PC-9 (cell line): ENCODE measurements at places on chromosomes 5 and 9.

- DNase-seq: no peak
- peaks cover 23% of the 10 kb centered on the region for H3K4me1 ChIP-seq
- H3K27me3 ChIP-seq: no peaks in the 10 kb centered on the region
- H3K27ac ChIP-seq: no peak overlapping the region
- no peaks in the 10 kb centered on the region for H3K36me3 ChIP-seq
Measured at GRCh38 chr5:110956280-110956912, 115.1 kb upstream of the TSLP start.

DNA sequence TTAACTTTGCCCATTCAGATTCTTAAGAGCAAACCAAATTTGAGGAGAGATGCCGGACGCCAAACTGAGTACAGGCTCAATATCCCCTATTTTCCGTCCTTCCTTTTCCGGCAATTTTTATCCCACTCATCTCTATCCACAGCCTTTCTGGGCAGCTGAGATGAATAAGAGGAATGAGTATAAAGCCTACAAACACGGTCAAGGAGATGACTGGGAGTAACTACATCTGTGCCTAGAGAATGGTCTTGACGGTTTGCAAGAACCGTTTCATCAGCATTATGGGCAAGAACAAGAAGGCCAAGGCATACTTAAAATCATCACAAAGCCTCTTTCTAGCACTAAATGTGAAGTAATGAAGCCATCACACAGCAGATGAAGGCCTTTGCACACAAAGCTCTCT is 227.3 kb downstream of the DCP2 start:
- H3K27me3 ChIP-seq: no peaks in the 10 kb centered on the region
- no peak for DNase-seq

GRCh38 chr5:73393611-73394489 is 54.7 kb downstream of the FOXD1 start:
- H3K36me3 ChIP-seq: no peaks in the 10 kb centered on the region
- H3K4me3 ChIP-seq: no peak overlapping the region
- H3K27me3 ChIP-seq: no peaks in the 10 kb centered on the region
- H3K4me1 ChIP-seq: 0 out of 2 replicates have a peak, but pooled peaks cover 5% of the 10 kb centered on the region

DNA sequence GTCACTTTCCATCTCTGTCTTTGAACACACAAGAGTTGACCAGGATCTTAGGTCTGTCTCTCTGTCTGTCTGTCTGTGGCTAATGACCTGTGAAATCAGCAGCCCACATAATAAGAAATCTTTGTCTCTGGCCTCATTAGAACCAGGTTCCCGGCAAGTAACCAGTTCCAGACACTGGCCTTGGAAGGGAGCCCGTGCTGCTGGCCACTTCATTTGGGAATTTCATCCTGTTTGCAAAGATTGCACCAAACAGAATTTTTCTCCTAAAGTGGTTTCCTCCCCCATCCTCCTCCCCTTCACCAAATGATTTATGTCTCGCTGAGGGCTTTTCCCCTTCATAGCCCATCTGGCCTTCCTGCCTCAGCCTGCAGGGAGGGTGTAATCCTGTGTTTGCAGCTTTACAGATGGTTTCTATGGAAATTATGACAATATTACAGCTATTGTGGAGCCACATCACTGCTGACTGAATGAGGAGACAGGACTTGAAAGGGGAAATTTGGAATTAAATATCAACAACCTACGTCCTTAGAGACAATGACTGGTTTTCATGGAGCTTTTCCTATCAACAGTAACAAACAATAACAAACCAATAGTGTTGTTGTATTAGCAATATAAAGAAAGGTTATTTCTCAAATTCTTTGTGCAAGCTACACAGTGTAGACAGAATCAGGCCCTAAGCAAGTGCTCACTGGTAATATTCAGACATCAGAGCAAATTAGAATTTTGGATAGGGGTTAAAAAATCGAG is 25.7 kb downstream of the DPYSL3 start:
- H3K4me3 ChIP-seq: no peak overlapping the region
- no peaks in the 10 kb centered on the region for H3K36me3 ChIP-seq
- no peaks in the 10 kb centered on the region for H3K4me1 ChIP-seq
- H3K27ac ChIP-seq: no peak overlapping the region

- no peaks in the 10 kb centered on the region for H3K36me3 ChIP-seq
- no peak overlapping the region for H3K4me3 ChIP-seq
- H3K27ac ChIP-seq: no peak overlapping the region
- DNase-seq: no peak
Measured at GRCh38 chr9:134630861-134631260, 10.7 kb upstream of the COL5A1 start.

- no peak overlapping the region for H3K27ac ChIP-seq
- peak overlapping the region; percentile 92 for H3K4me3 ChIP-seq
- H3K36me3 ChIP-seq: no peaks in the 10 kb centered on the region
- H3K4me1 ChIP-seq: peaks cover 12% of the 10 kb centered on the region; the same call in 1 of the 2 replicates
- DNase-seq: no peak
- H3K27me3 ChIP-seq: no peaks in the 10 kb centered on the region
Measured at GRCh38 chr5:113293975-113294310, 140.8 kb downstream of the TSSK1B start.

GRCh38 chr5:113034182-113034773 is 57.7 kb downstream of the DCP2 start:
- no peak overlapping the region for H3K27ac ChIP-seq
- DNase-seq: no peak
- H3K4me1 ChIP-seq: no peaks in the 10 kb centered on the region
- H3K27me3 ChIP-seq: no peaks in the 10 kb centered on the region

DNA sequence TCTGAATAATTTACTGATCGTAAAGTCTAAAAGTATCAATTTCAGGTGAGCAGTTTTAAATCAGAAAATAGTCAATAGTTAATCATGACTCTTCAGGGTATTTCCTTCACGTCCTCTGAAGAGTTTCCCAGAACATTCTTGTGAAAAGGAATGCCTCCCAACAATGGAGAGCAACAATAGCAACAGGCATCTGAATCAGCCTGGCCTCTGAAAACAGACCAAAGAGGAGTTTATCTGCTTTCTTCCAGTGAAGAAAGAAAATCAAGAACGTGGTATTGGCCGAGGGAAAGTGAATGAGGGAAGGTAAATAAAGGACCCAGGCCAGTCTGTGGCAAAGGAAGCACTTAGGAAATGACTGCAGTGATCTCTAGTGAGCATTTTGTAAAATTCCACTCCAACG is 26.1 kb upstream of the RASGEF1C start:
- H3K27ac ChIP-seq: no peak overlapping the region
- no peak overlapping the region for H3K4me3 ChIP-seq
- no peak for DNase-seq

- no peak overlapping the region for H3K27ac ChIP-seq
- no peaks in the 10 kb centered on the region for H3K4me1 ChIP-seq
- no peak for DNase-seq
- H3K36me3 ChIP-seq: no peaks in the 10 kb centered on the region
- no peak overlapping the region for H3K4me3 ChIP-seq
Measured at GRCh38 chr5:60639544-60639943, 60.4 kb downstream of the DEPDC1B start.

DNA sequence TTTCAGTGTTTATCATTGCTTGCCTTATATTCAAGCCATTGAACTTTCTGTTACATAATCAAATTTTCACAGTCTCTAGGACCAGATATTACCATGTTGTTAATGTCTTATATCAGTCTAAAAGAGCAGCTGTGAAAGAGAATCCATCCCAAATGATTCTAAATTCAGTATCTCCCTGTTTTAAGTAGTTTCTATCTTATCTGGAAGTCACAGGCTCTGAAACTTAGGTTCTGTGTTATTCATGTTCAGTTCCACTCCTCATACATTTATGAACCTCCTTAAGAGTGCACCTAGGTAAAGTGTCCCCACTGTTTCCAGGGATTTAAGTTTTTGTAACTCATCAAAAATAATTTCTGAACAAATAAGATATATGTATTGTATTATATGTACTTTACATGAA is 9.7 kb downstream of the LYRM7 start:
- no peaks in the 10 kb centered on the region for H3K4me1 ChIP-seq
- H3K36me3 ChIP-seq: no peaks in the 10 kb centered on the region
- H3K27ac ChIP-seq: no peak overlapping the region
- DNase-seq: no peak
- H3K4me3 ChIP-seq: no peak overlapping the region

DNA sequence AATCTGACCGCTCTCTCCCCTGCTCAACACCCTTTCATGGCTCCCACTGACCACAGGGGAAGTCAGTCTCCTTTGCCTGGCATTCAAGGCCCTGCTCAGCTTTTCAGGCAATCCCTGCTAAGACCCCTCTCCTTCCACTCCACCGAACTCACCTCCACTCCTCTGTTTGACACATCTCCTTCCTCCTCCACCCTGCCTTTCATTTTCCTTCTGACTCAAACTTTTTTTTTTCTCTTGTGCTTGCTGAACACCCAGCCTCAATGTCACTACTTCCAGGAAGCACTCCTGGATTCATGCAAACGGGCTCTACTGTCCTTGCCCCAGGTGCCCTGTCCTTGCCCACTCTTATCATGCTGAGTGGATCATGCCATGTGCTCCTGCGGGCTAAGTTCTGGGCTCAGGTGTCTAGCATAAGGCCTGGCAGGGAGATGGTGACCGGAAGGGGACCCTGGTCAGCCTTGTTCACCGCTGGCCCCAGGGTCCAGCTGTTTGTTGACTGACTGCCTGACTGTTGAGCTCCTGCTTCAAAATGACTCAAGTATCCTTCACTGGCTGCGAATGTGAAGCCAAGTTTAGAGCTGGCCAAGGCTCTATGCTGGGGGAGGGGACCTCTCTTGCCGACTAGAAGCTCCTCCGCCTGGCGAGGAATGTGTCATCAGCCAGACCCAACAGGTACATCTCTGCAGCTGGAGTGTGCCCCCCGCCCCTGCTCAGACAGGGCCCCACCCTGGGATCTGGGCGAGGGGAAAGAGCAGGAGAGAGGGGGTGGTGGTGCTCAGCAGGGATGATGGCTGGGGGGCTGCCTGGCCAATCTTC is 6.2 kb downstream of the NR5A1 start:
- peaks cover 30% of the 10 kb centered on the region for H3K27me3 ChIP-seq
- no peak overlapping the region for H3K4me3 ChIP-seq
- no peak for DNase-seq
- H3K36me3 ChIP-seq: no peaks in the 10 kb centered on the region

DNA sequence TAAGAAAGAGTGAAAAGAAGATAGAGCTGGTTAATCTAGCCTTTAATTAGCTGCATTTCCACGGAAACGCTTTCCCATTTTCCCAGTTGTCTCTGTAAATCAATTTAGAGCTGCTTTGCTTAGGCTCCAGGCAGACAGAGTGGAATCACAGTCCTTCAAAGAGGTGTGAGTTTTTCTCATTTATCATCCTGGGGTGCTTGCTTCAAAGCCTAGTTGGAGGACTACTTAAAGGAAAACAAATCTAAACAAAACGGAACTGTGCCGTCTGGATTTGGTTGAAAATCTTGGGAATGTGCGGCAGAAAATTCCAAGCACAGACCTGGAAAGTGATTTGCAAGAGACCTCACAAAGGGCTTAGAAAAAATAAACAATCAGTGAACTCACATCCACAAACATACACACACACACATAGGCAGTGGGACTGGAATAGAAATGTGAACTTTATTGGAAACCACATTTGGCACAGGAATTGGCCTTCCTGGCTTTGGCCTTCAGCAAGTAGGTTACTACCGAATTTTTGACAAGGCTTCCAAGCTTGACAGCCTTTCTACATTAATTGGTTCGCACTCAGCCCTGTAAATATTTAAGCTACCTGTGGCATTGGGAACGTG is 235.2 kb upstream of the SLC24A2 start:
- no peak for DNase-seq
- H3K36me3 ChIP-seq: no peaks in the 10 kb centered on the region
- H3K27ac ChIP-seq: no peak overlapping the region
- H3K4me3 ChIP-seq: no peak overlapping the region

- no peak for DNase-seq
- no peaks in the 10 kb centered on the region for H3K27me3 ChIP-seq
- no peak overlapping the region for H3K4me3 ChIP-seq
- peaks cover 7% of the 10 kb centered on the region; the same call in 1 of the 2 replicates for H3K4me1 ChIP-seq
Measured at GRCh38 chr9:3760031-3760430, 234.2 kb upstream of the RFX3 start.

GRCh38 chr5:174101195-174101730 is 55.8 kb downstream of the NSG2 start:
- no peaks in the 10 kb centered on the region for H3K4me1 ChIP-seq
- no peak overlapping the region for H3K27ac ChIP-seq
- peaks cover 92% of the 10 kb centered on the region for H3K27me3 ChIP-seq
- no peaks in the 10 kb centered on the region for H3K36me3 ChIP-seq

- no peak for DNase-seq
- no peaks in the 10 kb centered on the region for H3K36me3 ChIP-seq
- no peak overlapping the region for H3K4me3 ChIP-seq
- H3K27ac ChIP-seq: no peak overlapping the region
Measured at GRCh38 chr5:96896806-96897205, 20.5 kb downstream of the ERAP2 start.

GRCh38 chr9:108565651-108566378 is 290.0 kb downstream of the ACTL7B start:
- no peaks in the 10 kb centered on the region for H3K4me1 ChIP-seq
- no peak overlapping the region for H3K4me3 ChIP-seq
- no peak overlapping the region for H3K27ac ChIP-seq
- H3K36me3 ChIP-seq: no peaks in the 10 kb centered on the region

DNA sequence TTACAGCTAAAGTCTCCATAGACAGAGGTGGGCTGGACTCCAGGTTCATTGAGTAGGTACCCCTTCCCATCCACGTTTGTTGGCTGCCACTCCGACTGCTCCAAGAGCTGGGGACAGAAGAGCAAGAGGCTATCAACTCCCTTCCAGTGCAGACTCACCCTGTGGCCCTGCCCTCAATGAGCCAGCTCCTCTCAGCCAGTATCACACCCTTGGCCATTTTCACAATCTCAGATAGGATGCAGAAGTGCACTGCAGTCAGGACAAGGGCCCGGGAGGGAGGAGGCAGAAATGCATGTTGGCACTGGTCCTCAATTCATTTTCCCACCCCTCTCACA is 6.2 kb downstream of the IRF1 start:
- H3K36me3 ChIP-seq: no peaks in the 10 kb centered on the region; the same call in 1 of the 2 replicates
- peaks cover 9% of the 10 kb centered on the region for H3K4me1 ChIP-seq
- H3K27ac ChIP-seq: no peak overlapping the region
- DNase-seq: no peak
- H3K27me3 ChIP-seq: no peaks in the 10 kb centered on the region

- H3K36me3 ChIP-seq: no peaks in the 10 kb centered on the region
- no peak for DNase-seq
- no peak overlapping the region for H3K4me3 ChIP-seq
- H3K27ac ChIP-seq: no peak overlapping the region
- no peaks in the 10 kb centered on the region for H3K4me1 ChIP-seq
Measured at GRCh38 chr5:128252196-128252595, 168.6 kb downstream of the SLC12A2 start.

- H3K36me3 ChIP-seq: no peaks in the 10 kb centered on the region
- no peak for DNase-seq
- H3K27ac ChIP-seq: no peak overlapping the region
- no peaks in the 10 kb centered on the region for H3K27me3 ChIP-seq
- H3K4me1 ChIP-seq: peaks cover 16% of the 10 kb centered on the region
- peak overlapping the region; percentile 63; the same call in 1 of the 2 replicates for H3K4me3 ChIP-seq
Measured at GRCh38 chr9:98191181-98191608, 1.2 kb downstream of the CORO2A start.
